ENCODE measurements at places on chromosomes 1 and 21. TPM values are rescaled to one million over a fixed set of nuclear protein-coding genes. Genes with fewer than 3 reads are reported as not detected.

SLC26A9 gene
- polyA plus RNA-seq, result not detected

PLPP3 gene
- 32.2 TPM for polyA plus RNA-seq

ASTN1 gene
- polyA plus RNA-seq, result 0.29 TPM

BMP8B gene
- polyA plus RNA-seq, result 0.07 TPM

KRTAP21-1 gene
- not detected for polyA plus RNA-seq

GNG4 gene
- polyA plus RNA-seq, result 1.6 TPM

DNASE2B gene
- 0.03 TPM for polyA plus RNA-seq

SMG7 gene
- polyA plus RNA-seq, result 19.8 TPM

GSTM1 gene
- polyA plus RNA-seq, result not detected
